ENCODE measurements at places on chromosomes 1 and 21.

DNA sequence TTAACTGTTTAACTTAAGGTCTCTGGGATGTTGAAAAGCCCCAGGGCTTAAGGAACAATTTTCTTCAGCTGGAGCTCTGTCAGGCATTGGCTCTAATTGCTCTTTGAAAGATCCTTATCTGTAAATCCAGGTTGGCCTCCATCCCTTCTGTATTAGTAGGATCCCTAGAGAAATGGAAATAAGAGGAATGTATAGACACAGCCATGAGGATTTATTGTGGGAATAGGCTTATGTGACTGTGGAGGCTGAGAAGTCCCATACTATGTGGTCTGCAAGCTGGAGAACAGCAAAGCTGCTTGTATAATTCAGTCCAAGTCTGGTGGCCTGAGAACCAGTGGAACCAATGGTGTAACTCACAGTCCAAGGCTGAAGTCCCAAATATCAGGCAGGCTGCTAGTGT lies 47.6 kb upstream of the VAV3 start:
- no peak for DNase-seq

- DNase-seq: no peak
These were observed 1258.5 kb upstream of the ADGRL2 start for GRCh38 chr1:80542231-80542630.

DNA sequence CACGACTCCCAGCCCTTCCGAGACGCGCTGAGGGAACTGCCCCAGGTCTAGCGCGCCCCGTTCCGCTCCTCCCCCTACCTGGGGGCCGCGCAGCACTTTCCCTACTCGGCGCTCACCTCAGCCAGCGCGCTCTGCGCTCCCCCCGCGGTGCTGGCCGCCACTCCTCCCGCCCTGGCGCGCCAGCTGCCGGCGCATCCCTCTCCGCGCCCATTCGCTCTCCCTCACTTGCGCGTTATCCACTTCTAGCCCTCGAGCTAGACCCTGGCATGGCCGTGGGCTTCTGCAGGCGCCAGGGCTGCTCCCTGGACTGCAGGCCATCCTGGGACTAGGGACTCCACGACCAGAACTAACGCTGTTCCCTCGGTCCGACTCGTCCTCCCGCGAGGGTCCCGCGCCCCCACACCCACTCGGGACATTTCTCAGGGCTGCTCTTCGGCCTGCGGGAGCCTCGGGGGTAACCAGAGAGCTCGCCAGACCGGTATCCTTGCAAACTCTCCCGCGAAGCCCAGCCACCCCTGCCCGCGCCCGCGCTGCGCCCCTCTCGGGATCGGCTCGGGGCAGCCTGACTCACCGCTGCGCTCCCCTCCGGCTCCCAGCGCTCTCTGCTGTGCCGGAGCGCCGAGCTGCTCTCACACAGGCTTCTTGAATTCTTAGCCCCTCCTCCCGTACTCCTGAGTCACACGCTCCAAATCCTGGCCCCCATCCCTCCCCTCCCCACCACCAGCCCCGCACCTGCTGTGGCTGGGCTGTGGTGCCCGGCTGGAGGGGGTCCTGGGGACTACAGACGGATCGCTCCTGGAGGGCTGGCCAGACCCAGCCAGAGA lies at the start of gene NGF:
Gene NGF (minus strand): TSS at position 617 of the 824 bp plus-strand sequence. CDS start 51,454 bp downstream, outside the sequence.
- DNase-seq: peak; percentile 77

DNA sequence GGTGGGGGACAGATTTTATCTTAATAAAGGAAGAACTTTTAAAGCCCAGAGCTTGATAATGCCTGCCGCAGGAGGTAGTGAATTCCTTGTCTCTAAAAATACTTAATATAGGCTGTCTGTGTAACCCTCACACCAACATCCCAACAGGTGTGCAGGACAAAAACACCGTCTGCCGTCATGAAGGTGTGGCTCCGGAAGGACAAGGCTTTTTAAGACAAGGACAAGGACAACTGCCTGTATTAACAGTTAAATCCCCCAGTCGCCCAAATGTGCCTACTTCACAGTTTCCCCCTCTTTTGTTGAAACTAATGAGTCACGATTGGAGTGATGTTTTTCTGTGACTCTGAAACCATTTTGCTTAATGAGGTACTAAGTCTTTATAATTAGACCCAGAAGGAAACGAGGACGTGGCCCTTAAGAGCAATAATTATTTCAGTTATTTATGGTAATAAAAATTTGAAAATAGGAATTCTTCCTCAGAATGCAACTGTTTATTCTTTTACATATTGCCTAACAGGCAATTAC lies 27.3 kb upstream of the SPATA6 start:
- DNase-seq: no peak

- peak; percentile 7 for DNase-seq
These were observed 38.6 kb downstream of the LHX9 start for GRCh38 chr1:197955486-197956394.

DNA sequence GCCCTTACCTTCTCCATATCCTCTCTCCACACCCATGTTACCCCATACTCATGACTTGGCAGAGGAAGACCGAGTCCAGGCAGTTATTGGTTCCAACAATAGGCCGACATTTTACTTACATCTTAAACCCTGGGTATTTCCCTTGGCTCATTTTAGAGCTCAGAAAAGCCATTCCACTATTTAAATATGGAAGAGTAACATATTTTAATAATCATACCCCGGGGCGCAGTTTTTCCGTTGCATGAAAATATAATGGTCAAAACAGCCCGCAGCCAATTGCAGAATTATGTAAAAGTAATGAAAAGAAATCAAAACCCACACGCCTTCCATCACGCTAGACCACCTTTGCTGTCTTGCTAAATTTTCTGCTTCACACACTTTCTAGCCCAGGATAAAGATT lies 48.5 kb downstream of the KAZN start:
- no peak for DNase-seq

- DNase-seq: no peak
These were observed 8.0 kb upstream of the MYBPHL start for GRCh38 chr1:109314795-109315194.

GRCh38 chr1:237811633-237812032 lies 79.1 kb downstream of the ZP4 start:
- no peak for DNase-seq

- DNase-seq: peak; percentile 92
These were observed 4.0 kb upstream of the ZBTB40 start for GRCh38 chr1:22447621-22448111.

DNA sequence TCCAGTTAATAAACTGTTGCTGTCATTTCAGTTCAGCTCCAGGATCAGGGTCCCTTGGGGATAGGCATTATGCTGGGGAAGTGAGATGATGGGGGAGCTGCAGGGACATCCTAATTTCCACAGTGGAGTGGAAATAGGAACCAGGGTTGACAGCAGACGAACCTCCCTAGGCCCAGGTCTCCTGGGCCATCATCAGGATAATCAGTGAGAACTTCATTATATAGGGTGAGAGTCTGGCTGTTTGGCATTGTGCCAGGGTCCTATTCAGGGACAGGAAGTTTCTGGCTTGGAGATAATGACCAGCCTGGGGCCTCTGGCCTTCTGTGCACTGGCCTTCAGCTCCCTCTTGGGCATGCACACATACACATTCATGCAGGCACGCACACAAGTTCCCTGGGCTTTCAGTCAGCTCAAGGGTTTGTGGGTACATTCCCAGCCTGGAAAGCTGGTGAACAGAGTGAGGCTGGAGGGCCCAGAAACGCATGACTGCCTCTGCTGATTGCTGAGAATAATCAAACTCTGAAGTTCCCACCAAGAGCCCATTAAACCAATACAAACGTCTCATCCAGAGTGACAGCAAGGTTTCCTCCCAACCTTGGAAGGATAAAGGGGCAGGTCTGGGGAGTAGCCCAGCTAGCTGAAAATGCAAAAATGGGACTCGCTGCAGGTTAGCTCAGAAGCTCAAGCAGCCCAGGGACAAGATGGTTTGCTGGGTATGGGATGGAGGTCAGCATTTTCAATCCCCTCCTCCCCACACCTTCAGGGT lies 13.9 kb upstream of the LRIG2 start:
- DNase-seq: peak; percentile 9

- DNase-seq: no peak
These were observed 68.7 kb downstream of the KCNN3 start for GRCh38 chr1:154801234-154802011.

DNA sequence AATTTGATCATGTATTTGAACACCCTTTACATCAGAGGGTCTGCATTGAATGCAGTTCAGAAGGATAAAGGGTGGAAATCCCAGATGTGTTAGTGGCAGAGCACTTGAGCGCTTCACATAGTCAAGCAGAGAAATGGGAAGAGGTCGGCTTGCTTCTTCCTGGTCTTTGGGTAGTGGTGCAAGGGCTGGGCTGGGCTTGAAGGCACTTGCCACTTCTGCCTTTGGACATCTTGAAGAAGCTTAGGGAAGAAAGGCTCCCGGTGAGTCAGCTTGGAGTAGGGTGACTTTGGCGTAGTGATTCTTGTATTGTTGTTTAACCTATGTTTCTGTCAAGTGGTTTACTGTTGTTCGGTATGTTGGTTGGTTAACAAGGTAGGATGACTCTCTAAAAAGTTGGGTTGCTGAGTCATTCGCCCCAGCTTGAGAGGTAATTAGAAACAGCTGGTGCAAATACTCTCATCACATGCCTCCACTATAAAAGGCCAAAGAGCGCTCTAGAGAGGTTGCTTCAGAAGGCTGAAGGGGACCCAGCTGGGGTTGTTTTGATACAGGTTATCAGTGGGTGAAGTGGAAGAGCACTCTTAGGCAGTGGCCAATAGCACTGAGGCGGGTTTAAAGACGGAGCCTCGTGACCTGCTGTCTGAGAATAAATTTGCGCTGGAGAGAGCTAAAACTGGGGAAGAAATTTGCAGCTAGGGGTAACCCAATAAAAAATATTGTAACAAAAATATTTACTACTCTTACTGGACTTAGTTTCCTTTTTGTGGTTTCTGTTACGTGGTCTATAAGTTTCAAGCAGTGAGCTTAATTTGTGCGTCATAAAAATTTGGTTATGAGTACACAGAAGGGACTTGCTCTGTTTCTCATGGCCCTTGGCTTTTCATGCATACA lies 1.4 kb downstream of the BACH1 start:
- peak; percentile 99 for DNase-seq

DNA sequence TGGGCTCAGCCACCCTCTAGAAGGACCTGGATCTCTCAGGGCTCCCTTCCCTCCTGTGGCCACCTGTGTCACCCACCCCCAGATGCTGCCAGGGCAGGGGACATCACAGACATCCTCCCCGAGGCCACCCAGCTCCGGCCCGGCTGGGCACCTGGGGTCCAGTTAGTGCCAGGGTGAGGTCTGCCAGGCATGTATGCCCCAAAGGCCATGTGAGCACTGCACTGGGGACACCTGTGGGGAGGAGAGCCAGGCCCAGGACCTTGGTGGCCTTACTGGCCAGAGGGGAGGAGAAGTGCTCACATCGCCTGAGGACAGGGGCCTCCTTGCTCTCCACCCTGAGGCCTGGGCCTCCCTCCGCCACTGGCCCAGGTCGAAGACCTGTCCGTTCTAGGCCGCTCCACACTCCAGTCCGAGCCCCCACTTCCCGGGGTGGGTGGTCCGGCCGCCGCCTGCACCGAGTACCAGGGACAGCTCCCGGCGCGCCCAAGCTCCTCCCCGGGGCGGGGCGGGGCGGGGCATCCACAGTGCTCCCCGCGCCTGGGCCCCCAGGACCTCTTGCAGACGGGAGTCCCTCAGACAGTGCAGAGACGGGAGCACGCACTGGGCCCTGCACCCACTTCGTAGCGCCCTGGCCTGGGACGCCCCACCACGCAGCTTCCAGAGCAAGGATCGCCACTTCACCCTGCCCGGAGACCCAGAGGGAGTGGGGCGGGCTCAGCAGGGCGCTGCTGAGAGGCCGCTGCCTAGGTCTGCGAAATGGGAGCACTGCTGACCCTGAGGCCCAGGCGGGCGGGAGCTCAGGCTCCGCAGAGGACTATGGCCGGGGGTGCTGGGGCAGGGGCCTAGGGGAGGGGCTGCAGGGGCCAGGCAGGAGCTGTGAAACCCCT lies 34.3 kb upstream of the CCDC27 start:
- no peak for DNase-seq

Data from M059J (cell line).